Activated naive CD4-positive, alpha-beta T cell treated with anti-CD3 and anti-CD28 coated beads for 36 hours (primary cell): ENCODE measurements at places on chromosomes 4 and X.

DNA sequence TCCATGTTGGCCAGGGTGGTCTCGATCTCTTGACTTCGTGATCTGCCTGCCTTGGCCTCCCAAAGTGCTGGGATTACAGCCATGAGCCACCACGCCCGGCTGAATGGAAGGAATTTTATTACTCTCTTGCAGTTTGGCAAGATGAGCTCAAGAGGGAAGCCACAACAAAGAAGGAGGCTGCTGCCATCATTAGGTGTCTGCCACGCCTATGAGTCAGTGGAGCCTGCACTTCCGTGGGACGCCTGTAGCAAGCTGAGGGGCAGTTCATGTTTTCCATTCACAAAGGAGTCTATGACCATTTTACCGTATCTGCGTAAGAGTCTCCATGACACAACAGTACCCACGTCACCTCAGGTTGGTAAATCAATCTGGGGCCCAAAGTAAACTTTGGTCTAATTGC is 51.2 kb upstream of the CHRNA9 start:
- peak; percentile 94 for DNase-seq

DNA sequence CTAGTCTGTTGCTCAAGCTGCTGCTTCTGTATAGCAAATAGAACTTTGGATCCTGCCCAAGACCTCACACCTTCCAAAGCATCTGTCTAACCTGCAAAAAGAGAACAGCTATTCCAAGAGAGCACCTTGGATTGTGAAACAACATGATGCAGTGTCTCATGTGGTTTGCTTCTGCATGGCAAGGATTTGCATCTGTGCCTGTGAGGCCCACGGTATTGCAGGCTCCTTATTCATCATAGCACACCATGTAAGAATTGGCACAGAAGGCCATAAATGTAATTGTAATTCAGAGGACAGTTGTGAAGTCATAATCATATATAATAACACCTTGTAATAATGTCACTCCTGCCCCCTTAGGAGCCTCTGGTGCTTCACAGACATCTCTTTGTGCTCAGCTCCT is 147.1 kb downstream of the ZNF674 start:
- DNase-seq, result no peak

- peak; percentile 75 for DNase-seq
Observed at GRCh38 chr4:128863312-128864075, 54.0 kb downstream of the JADE1 start.

- no peak for DNase-seq
Observed at GRCh38 chrX:21926116-21926515, 14.4 kb upstream of the SMS start.

- no peak for DNase-seq
Observed at GRCh38 chrX:132088864-132089263, 39.0 kb downstream of the FRMD7 start.

GRCh38 chrX:11655282-11656015 is 10.3 kb downstream of the ARHGAP6 start:
- DNase-seq, result no peak

GRCh38 chr4:87388901-87389300 is 2.1 kb downstream of the HSD17B11 start:
- DNase-seq, result no peak

- DNase-seq, result no peak
Observed at GRCh38 chrX:103586314-103586646, 965 bp downstream of the TCEAL4 start.
